COLO829 (cell line): ENCODE measurements at places on chromosomes 4 and X.

- no peak for DNase-seq
Measured at GRCh38 chr4:90844241-90844640, 717.0 kb downstream of the CCSER1 start.

DNA sequence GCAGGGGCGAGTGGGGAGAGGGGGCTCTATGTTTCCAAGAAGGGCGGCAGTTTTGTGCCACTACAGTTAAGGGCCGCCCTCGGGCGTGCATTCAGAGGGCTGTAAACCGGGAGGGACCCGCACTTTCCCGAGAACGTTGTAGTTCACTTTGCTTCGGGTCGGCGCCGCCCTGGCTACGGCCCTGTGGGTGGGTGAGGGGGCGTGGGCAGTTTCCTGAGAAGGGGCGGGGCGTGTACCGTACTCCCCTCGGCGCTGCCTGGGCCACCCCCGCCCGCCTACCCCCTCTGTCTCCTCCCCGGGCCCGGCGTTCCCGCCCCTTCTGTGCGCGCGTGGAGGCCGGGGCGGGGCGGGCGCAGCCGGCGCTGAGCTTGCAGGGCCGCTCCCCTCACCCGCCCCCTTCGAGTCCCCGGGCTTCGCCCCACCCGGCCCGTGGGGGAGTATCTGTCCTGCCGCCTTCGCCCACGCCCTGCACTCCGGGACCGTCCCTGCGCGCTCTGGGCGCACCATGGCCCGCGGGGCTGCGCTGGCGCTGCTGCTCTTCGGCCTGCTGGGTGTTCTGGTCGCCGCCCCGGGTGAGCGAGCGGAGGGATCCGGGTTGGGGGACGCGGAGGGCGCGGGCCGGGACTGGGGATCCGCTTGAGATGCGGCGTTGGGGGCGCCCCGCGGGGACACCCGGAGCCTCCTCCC is at the start of gene CD99:
TSS of gene CD99 (plus strand) at position 440 of the 687 bp plus-strand sequence. CDS start at position 506, 66 bp downstream.
- peak; percentile 45 for DNase-seq

DNA sequence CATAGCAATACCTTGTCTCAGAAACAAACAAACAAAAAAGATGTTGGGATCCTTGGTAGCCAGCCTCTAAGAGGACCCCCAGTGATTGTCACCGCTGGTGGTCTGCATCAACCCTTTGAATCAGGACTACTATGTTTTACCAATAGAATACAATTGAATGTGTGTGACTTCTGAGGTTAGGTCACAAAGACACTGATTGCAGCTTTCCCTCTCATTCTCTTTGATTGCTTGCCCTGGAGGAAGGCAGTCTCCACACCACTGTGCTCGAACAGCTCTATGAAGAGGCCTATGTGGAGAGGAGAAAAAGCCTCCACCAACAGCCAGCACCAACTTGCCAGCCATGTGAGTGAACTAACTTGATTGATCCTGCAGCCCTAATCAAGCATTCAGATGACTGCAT is 2.8 kb upstream of the SMIM14 start:
- no peak for DNase-seq

- no peak for DNase-seq
Measured at GRCh38 chr4:56321251-56321650, 66.0 kb downstream of the AASDH start.

- DNase-seq, result no peak
Measured at GRCh38 chrX:13515211-13515930, 54.0 kb upstream of the EGFL6 start.

DNA sequence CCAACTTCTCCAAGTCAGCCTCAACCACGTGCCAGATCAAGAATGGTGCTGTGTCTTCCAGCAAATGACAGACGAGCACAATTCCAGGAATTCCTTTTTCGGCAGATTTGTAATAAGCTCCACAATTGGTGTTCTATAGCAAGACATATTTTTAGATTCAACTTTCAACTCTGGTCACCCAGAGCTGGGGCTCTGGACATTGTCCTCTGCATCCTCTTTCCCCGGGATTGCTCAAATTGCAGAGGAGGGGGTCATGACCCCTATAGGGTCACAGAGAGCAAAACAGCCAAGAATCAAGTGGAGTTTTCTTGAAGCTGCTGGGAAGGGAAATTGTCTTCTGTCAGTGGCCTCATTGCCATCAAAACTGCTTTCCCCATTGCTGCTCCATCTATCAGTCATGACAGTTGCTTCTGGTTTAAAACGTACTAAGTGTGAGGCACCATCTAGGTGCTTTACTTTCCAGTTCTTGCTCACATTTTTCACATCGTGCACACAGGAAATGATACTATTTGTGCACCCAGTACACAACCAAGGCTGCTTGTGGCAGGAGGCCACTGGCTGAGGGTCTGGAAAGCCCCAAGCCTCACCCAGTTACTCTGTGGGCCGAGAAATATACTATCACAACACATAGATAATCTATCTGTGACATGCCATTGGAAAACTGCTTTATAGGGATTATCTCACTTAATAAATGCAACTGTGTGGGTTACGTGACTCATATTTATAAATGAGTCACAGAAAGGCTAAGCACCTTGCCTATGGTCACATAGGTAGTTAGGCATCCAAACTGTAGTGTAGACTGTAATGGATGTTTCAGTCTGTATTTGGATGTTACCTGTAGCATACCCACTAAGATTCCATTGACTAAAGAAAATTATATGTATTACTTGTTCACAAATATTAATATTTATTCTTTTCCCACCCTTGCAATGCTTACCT is 91.7 kb upstream of the PHOX2B start:
- DNase-seq, result no peak
